ENCODE measurements at places on chromosomes 16 and 17.

DNA sequence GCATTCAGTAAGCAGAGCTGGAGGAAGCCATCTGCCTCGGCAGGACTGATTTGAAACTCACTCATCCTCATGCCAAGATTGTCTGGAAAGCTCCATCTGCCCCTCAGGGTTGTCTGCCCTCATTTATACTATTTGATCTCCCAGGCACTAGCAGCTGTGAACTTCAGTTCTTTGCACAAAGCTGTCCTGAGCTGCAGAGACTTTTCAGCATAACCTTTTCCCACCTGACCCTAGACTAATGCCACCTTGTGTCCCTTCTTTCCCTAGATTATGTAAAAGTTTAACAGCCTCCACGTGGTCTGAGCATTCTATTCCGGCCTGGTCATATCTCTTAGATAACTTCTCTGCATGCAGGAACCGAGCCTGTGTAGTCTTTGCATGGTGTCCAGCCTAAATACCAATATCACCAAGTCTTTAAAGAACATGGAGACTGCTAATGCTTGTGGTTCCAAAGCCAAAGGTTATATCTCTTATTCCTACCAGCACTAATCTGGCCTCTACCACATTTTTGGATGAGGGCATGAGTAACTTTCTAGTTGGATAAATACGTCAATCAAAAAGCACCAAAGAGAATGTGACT is 29.1 kb downstream of the STAT5A start:
- no peak for DNase-seq

- DNase-seq = no peak
Observed at GRCh38 chr17:29495011-29495410, 71.8 kb downstream of the ABHD15 start.

DNA sequence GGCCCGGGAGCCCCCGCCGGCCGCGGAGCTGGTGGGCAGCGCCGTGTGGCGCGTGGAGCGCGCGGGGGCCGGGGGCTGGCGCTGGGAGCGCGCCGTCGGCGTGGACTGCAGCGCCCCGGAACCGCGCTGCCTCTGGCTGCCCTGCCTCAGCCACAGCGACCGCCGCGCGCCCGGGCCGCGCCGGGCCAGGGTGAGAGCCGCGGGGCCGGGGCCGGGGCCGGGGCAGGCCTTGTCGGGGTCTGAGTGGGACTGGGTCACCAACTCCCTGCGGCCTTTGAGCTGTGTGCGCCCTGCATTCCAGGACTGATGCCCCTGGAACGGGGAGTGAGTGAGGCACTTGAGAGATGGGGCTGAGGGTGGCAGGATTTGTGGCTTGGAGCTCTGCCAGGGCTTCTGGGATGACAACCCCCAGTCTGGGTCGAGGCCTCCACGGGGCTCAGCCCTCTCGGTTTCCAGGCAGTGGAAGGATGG is 25.7 kb downstream of the ARHGAP23 start:
- DNase-seq = no peak

DNA sequence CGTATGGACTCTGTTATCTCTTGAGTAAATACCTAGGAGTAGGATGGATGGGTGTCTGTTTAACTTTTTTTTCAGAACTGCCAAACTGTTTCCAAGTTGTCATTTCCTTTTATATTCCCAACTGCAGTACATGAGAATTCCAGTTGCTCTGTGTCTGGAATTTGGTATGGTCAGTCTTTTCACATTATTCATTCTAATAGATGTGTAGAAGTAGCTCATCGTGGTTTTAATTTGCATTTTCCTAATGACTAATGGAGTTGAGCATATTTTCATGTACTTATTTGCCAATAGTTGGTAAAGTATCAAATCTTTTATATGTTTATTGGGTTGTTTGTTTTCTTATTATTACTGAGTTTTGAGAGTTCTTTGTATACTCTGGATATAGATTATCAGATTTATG is 27.0 kb downstream of the MRTFB start:
- no peak for DNase-seq

DNA sequence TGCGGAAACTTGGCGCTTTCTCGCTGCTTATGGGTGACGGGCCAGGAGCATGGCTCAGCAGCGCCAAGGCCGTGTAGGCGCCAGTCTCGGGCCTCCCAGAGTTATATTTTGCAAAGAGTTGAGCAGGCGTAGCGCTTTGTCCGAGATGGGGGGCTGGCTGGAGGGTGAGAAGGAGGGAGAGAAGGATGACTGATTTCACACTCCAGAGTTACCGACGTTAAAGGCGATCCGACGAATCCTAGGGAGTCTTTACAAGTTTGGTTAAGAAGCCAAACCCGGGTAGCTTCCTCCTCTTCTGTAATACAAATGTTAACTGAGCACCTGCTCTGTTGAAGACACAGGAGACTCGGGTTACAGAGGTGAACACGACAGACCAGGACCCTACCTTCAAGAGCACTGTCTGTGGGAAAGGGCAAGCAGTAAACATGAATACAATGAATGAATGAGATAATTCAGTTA is 782 bp downstream of the POLR2A start:
- no peak for DNase-seq

GRCh38 chr17:66507103-66507923 is 204.9 kb downstream of the PRKCA start:
- no peak for DNase-seq

DNA sequence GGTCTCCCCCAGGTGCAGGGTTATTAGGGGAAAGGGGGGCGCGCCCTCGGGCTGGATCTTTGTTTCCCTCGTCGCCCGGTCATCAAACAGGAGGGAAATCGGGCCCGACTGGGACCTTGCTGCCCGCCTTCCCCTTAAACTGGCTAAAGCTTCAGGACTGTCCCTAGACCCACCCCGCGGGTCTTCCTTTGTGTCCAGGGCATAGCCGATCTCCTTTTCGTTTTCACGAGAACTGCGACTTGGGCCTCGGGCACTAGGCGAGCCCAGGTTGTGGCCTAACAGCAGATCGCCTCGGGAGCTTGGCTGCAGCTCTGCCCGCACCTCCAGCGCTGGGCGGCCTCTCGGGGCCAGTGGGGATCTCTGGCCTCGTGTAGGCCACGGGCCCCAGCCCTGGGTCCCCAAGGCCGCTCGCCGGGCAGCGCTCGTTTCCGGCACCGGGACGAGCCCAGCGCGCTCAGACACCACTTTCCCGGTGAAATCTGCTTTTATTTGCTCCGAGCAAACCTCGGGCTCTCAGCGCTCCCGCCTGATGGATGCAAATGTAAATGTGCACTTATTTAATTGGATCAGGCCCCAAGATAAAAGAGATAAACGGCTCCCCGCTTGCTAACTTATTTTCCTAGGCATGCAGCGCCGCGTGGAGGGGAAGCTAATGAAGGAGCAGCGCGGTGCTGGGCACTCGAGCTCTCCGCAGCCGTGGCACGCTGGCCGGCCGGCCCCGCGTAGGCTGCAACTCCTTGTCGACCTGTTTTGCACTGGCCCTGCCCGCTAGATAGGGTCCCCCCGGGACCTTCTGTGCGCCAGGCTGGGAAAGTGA is 7.8 kb downstream of the IRX5 start:
- DNase-seq = peak; percentile 32

- DNase-seq = no peak
Observed at GRCh38 chr17:15973834-15974233, 25.7 kb downstream of the ZSWIM7 start.

- DNase-seq = no peak
Observed at GRCh38 chr17:50183421-50183994, 17.7 kb downstream of the SGCA start.

- DNase-seq = no peak
Observed at GRCh38 chr17:53032861-53033271, 789.9 kb upstream of the KIF2B start.

GRCh38 chr16:19196871-19197270 is 28.8 kb downstream of the SYT17 start:
- no peak for DNase-seq

DNA sequence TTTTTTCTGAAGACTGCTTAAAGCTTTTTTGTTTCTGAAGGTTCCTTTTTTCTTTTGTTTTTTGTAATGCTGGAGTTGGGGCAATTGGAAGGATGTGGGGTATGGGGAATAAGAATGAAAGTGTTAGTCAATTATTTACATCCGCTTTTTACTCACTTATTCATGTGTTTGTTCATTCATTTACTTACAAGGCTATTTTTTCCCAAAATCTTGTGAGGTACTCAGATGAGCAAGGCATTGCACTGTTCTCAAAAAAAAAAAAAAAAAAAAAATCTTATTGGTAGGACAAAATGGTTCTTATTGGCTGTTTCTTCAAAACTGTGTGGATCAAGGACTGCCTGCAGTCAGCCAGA is 55.7 kb downstream of the PLD6 start:
- DNase-seq = no peak

- no peak for DNase-seq
Observed at GRCh38 chr16:54191592-54191991, 95.0 kb downstream of the IRX3 start.

DNA sequence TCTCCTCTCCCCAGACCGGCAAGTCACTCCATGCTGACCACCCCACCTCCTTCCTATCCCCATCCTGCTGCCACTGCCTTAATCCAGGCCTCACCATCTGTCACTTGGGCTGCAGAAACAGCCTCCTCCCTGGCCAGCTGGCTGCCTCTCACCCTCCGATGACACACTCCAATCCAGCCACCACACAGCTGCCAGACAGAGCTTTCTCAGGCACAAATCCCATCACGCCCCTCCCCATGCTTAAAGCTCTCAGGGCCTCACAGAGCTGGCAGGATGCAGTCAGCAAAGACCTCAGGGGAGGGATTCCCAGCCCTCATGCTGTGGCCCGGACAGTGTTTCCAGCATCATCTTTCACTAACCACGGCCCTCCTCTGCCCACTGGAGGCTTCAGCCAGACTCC is 13.7 kb downstream of the CAMKK1 start:
- no peak for DNase-seq

GRCh38 chr17:73404246-73404645 is 92.4 kb upstream of the CDC42EP4 start:
- no peak for DNase-seq

DNA sequence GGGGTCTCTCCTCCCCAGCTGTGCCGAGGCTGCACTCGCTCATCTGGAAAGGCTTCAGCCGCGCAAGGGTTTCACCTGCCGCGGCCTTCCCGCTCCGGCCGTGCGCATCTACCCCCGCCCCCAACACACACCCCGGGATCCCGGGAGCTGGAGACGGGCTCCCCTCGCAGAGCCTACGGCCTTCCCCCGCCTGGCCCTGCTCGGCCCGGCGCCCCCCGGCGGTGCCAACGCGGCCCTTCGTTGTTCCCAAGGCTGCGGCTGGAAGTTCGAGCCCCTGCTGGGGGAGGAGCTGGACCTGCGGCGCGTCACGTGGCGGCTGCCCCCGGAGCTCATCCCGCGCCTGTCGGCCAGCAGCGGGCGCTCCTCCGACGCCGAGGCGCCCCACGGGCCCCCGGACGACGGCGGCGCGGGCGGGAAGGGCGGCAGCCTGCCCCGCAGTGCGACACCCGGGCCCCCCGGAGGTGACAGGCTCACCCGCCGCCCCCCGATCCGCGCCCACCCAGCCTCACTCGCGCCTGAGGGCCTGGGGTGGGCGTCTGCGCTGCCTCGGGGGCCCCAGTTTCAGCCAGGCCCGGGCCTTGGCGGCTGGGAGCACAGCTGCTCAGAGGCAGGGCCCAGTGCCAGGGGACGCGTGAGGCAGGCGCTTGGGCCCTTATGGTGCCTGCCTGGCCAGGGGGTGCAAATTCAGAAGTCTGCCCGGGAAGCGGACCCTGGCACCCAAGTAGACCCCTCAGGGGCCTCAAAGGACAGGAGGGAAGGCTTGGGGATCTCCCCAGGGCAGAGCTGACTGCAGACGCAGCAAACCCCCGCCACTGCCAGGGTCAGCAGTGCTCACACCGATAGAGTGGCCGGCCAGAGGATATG is 11.2 kb downstream of the GALK1 start:
- DNase-seq = peak; percentile 81

DNA sequence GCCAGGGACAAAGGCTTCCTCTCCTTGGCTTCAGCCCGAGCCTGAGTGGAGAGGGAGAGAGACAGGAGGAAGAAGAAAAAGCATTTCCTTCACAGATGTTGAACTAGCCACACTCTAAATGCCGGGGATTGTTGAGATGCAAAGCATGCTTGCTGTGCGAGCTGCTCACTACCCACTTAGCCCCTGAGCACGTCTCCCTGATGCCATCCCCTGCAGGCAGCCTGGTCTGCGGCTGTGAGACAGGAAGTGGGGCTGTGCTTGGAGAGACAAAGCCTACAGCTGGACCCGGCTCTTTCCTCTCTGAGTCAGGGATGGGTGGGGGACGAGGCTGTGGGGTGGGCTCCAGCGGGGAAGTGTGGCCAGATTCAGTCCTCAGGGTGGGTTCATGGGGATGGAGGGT is 13.7 kb downstream of the WNT9B start:
- DNase-seq = no peak

GRCh38 chr16:50781518-50781917 is 39.6 kb downstream of the CYLD start:
- no peak for DNase-seq

DNA sequence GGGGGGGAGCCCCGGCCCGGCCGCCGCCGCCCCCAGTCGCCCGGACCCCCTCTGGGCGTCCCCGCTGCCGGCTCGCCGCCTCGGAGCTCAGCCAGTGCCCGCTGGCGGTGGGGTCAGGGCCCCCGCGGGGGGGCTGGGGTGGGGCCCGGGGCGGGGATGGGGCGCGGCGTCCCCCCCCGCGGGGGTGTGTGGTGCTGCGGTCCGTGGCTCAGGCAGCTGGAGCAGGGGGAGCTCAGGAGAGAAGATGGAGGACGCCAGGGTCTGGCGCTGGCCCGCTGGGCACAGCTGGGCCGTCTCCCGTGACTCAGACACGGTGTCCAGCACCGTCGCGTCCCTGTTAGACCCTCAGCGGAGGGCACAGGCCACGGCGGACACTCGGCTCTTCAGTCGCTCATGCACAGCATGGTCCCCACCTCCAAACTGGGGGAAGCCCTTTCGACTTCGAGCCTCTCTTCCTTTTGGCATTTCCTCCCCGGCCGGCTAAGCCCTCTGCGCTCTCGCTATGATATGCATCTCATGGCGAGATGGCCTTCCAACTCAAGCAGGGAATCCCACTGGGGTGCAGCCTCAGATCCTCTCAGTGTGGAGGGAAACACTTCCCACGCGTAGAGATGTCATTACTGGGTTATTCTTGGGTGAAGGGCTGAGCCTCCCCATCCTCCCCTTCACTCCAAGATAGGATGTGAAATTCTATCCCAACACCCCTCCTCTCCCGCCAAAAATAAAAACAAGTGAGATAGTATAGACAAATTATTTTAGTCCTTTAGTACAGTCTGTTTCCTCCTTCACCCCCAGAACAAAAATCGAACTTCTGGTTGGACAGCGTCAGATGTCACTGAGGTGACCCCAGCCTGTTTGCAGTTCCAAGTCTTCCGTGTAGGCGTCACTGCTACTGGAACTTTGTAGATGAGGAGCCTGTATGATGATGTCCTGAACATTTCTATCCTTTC is 522 bp upstream of the VEZF1 start:
- DNase-seq = peak; percentile 81

GRCh38 chr16:56625140-56625942 is at the start of gene MT1E:
Gene MT1E, plus strand, starts transcription at chr16:56625781. Its CDS starts 71 bp downstream, at chr16:56625852.
- DNase-seq = peak; percentile 73

GRCh38 chr16:46836534-46837530 is 5.9 kb upstream of the C16orf87 start:
- no peak for DNase-seq

Data from activated T-cell treated with anti-CD3 and anti-CD28 coated beads, Interleukin-2, amount 50 U/mL, for 48 hours (primary cell).